HCT116 (cell line): ENCODE measurements at places on chromosomes 11 and 22.
A peak's percentile ranks its signal among the peaks of the same experiment; 100 is the strongest.

GRCh38 chr22:34035209-34035608 lies 114.9 kb upstream of the LARGE1 start:
- no peak for DNase-seq

- DNase-seq = no peak
Measured at GRCh38 chr11:99519095-99519494, 498.3 kb downstream of the CNTN5 start.

- no peak for DNase-seq
Measured at GRCh38 chr22:42646569-42647525, 2.3 kb downstream of the CYB5R3 start.

DNA sequence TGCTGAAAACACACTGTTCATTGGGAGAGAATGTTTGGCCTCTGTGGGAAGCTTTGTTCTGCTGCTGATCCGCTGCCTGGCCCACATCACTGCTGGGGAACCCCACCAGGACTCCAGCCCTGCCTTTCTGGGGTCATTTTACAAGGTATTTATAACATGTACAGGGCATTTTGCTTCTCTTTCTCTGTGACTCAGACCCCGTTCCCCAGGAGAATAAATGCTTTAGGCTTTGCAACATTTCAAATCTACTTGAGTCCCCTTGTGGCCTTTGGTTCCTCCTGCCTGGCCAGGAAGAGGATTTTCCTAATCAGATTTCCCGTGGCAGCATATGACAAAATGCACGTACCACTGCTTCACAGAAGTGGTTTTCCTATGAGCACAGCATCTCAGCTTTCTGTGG lies 43.0 kb downstream of the BTG4 start:
- no peak for DNase-seq

- no peak for DNase-seq
Measured at GRCh38 chr22:36239150-36239400, 252 bp downstream of the APOL2 start.

- no peak for DNase-seq
Measured at GRCh38 chr22:30416403-30416802, 9.2 kb upstream of the MTFP1 start.

DNA sequence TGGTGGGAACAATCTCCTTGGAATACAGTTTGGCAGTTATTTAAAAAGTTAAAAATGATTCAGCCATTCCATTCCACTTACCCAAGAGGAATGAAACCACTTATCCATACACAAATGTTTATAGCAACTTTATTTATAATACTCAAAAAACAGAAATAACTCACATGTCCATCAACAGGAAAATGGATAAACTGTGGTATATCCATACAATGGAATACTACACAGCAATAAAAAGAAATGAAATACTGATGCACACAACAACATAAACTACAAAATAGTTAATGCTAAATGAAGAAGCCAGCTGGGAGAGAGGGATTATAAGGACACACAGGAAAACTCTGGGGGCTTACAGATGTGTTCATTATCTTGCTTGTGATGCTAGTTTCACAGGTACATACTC lies 64.7 kb downstream of the FCHSD2 start:
- DNase-seq = no peak

DNA sequence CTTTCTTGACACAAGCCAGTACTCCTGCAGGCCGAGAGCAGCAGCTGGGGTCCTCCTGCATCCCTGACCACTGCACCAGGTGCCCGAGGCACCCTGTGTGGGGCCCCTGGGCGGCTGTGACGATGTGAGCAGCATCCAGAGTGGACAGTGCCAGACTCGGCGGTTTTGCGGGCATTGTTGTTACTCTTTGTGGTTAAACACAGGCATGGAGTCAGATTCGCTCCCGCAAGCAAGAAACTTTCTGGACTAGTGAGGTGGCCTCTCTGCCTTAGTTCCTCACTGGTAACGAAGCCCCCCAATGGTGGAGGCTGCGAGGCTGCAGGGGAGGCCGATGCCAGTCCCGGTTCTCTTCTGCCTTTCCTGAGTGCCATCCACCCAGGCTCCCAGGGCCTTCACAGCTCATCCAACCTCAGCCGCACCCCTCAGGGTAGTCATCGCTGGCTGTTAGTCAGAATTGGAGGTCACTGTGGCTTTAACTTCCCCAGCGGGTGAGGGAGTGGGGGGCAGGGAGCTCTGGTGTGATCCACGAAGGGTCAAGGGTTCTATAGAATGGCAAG lies 3.7 kb upstream of the CLDN5 start:
- DNase-seq = no peak

DNA sequence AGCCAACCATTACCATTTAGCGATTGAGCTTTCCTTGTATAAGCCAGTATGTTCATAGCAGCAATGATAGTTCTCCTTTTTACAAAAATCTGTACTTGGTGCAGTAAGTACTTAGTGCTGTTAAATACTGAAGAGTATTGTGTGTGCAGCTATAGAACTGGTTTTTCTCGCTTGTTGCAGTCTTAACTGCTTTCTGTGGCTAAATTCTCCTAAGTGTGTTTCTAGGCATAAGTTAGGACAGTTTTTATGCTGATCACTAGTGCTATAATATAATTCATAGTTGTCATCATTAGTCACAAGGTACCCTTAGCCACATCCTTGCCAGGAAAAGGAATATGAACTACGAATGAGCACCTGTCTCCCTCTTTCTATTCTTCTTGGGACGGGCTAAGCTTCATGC lies 107.7 kb downstream of the GRAMD1B start:
- no peak for DNase-seq

DNA sequence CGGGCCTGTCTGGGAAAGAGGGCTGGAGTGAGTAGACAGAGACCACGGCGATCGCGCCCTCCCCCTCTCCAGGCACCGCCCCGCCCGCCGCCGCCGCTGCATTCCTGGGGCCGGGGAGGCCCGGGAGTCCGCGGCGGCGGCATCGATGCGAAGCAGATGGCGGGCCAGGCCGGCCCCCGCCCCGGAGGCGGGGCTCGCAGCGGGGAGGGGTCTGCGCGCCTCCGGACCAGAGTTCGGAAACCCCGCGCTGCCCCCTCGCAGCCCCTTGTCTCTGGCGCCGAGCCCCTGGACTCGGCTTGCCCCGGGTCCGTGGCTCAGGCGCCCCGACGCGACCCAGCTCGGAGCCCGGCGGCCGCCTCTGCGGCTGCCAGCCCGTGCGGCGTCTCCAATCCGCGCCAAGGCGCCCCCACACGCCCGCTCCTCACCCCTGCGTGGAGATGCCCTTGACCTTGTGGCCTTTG lies 1.3 kb downstream of the SCARF2 start:
- DNase-seq = no peak

DNA sequence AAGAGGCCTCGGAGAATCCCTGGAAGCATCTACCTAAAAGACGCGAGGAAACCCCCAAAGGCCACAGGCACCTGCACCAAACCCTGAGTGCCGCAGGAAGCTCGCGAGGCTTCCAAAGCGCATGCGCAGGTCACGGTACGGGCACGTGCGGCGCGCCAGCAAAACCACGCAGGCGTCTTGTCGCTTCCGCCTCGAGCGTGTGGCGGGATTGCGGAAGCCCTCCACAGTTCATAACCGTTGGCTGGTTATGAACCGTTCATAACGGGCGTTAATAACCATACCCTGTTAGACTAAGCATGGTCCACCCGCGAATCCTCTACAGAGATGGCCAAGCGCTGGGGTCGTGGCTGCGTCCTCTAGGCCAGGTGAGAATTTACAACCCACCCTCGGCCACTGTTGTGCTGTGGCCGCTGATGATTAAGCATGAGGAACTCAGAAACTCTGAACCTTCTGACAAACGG lies 46.4 kb downstream of the MORC2 start:
- DNase-seq = no peak

- peak; percentile 12 for DNase-seq
Measured at GRCh38 chr11:121426476-121427399, 25.4 kb upstream of the SORL1 start.

- DNase-seq = no peak
Measured at GRCh38 chr22:47090591-47091245, 328.3 kb downstream of the TBC1D22A start.

DNA sequence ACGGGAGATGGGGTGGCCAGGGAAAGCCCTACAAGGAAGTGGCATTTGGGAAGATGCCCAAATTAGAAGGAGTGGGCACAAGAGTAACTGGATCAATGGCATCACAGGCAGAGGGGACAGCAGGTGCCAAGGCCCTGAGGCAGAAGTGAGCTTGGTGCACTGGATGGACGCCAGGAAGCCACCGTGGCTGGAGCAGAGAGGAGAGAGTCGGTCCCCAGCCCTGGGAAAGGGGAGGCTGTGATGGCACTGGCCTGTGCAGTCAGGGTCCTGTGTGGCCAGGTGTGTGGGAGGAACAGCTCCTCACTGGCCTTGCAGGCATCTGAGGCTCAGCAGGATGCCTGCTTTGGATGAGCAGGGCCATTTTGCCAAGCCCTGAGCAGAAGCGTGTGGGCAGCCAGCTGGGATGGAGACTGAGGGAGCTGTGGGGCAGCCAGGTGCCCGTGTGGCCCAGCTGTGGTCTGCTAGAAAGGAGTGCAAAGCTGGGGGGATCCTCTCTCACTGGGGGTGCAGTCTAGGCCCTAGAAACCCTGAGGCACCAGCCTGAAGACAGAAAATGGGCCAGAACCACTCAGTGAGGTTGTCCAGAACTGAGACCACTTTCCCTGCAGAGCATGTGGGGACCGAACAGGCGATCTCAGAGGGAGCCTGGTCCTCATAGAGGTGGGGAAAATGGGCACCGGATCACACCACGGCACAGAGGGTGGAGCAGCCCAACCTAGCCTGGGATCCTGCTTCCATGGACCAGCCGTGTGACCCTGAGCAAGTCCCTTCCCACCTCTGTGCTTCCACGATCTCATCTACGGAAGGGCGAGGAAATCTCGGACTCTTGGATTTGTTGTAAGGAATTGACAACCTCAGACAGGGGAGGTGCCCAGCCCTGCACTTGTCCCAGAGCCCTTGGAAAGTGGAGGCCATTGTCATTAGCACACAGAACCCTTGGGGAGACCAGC lies 78.6 kb upstream of the RTL6 start:
- no peak for DNase-seq

DNA sequence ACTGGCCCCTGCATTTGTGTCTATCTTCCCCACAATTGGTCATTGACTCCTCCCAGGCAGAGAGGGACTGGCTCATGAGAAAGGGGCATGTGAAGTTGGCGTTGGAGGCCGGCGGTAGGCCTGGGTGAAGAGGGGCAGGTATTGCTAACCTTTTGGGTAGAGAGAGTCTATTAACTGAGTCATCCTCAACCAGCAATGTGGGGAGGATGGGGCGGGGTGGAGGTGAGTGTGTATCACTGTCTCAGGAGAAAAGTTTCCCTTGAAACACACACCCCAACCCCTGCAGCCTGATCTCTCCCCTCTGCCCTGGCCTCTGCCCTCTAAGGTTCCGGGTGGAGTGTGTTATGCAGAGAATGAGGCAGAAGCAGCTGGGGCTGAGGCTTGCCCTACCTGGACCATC lies 60.1 kb upstream of the PHF21B start:
- no peak for DNase-seq

GRCh38 chr11:65151331-65151899 lies 17.1 kb upstream of the SYVN1 start:
- no peak for DNase-seq

- DNase-seq = no peak
Measured at GRCh38 chr11:13341026-13341425, 63.4 kb downstream of the BMAL1 start.

DNA sequence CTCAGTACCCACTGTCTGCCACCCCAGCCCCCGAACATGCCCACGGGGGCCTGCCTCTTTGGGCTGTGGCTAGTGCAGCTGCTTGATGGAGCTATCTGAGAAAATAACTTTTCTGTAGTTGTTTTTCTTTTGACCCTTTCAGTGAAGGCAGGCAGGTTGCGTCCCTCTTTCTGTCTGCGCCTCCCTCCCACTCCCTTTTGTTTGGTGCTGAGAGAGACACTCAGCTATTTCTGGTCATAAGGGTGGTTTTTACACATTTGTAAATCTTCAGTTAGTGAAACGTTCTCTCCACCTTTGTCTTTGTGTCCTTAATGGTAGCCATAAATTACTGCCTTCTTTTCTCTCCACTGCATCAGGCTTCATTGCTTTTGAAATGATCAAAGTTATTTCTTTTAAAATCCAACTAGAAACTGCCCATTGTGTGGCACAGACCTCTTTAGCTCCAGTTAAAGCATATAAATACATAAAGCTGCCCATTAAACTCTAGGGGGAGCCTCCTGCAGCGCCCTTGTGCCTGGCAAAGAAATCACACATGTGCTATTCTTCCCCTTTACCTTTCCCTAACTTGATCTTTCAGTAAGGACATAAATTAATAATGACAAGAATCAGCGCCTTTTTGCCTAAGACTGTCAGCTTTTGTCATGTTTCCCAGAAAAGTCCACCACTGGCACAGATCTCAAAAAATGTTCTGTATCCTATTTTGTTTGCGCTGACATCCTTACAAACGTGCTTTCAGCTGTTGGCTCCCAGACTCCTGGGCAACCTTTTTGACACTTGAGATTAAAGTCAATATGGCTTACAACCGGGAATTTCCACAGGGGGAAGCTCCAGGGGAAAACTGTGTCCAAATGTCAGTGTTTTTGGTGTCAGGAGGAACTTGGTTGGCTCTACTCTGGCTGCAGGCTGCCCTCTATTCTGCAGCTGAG lies 1.7 kb upstream of the SCUBE2 start:
- no peak for DNase-seq

- DNase-seq = peak; percentile 68
Measured at GRCh38 chr11:63567044-63567840, 4.1 kb upstream of the PLAAT2 start.

DNA sequence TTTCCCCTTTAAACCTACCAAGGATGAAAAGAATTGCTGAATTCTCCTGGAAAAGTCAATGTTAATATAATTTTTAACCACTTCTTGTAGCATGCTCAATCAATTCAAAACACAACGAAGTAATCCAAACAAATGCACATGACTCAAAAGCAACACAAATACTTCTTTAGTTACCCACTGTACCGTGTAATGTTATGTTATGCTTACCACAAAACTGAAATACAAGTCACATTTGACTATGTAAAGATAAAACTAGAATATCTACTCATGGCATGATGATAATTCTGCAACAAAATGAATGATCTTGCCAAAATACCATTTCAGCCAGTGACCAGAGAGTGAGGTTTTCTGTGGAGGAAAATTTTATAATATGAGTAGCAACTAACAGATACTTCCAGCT lies 587.0 kb downstream of the DLG2 start:
- DNase-seq = no peak

GRCh38 chr11:45411228-45411946 lies 125.2 kb upstream of the SYT13 start:
- no peak for DNase-seq

DNA sequence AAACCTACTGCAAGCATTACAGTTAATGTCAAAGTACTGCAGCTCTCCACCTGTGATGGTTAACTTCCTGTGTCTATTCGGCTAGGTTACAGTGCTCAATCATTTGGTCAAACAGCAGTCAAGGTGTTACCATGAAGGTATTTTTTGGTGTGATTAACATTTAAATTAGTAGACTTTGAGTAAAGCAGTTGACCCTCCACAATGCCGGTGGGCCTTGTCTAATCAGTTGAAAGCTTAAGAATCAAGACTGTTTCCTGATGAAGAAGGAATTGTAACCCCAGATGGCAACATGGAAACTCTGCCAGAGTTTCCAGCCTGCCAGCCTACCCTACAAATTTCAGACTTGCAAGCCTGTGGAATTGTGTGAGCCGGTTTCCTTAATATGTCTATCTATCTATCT lies 683.9 kb downstream of the BRD1 start:
- DNase-seq = no peak

GRCh38 chr11:101458161-101458560 lies 125.6 kb downstream of the TRPC6 start:
- DNase-seq = no peak
